ENCODE measurements at places on chromosomes 12 and 14.
A peak's percentile ranks its signal among the peaks of the same experiment; 100 is the strongest.

- DNase-seq, result no peak
Measured at GRCh38 chr12:25785134-25785533, 173.3 kb upstream of the RASSF8 start.

GRCh38 chr12:69981881-69982475, 157.0 kb downstream of the MYRFL start:
- no peak for DNase-seq

- peak; percentile 52 for DNase-seq
Measured at GRCh38 chr14:44531658-44532057, 24.6 kb upstream of the FSCB start.

DNA sequence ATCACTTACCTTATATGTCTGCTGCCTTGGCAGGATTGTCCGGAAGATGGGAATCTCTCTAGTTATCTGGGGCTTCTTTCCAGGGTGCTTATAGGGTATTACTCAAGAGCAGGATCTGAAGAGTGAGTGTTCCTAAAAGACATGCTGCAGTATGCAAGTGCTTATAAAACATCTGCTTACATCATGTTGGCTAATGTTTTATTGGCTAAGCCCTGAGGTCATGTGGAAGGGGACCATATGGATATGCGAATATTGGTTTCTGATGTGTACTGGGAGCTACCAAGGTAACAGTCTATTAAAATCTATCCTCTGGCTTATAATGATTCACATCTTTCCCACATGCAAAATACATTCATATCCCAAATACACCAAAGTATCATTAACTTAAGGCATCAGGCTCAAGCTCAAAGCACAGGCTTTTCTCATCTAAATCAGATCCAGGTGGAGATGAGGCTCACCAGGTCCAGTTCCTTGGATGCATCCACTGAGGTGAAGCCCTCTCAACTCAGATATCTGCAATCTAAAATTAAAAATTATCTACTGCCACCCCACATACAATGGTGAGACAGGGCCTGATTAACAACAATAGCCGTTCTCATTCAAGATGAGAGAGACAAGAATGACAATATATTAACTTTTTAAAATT, 29.8 kb downstream of the LRRIQ1 start:
- DNase-seq, result no peak

DNA sequence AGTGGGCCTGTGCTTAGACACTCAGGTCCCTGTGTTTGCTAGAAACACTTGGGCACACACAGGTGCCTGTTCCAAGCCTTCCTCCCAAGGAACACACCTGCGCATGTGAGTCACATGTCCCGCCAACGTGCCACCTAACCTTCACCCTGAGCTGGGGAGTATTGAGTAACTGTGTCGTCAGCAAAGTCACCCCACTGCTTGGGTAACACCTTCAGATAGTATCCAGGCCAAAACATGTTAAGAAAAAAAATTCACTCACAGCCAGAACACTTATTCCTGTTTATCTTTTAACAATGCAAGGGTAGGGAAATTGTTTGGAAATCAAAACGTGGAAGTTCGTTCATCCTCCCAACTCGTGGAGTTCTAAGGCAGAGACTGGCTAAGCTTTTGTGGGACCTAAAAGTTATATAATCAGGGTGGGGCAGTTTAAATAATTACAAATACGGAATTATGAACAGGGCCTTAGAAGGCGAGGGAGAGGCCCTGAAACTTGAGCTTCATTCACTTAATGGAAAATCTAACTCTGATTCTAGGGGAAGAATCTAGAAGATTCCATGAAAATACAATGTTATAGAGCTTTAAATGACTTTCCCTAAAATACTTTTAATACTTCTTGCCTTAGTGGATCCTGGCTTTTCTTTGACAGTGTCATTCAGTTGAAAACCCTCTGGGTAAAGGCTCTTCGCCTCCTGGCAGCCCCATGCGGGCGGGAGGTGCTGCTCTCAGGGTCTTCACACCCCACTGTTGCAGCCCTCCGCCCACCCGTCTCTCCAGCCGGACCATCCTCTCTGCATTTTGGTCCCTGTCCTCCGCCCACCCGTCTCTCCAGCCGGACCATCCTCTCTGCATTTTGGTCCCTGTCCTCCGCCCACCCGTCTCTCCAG, 30.3 kb upstream of the ADIPOR2 start:
- DNase-seq, result no peak

- DNase-seq, result no peak
Measured at GRCh38 chr12:107405436-107405835, 280.2 kb upstream of the PWP1 start.

GRCh38 chr14:43165651-43166050, 1341.4 kb downstream of the FSCB start:
- DNase-seq, result no peak

DNA sequence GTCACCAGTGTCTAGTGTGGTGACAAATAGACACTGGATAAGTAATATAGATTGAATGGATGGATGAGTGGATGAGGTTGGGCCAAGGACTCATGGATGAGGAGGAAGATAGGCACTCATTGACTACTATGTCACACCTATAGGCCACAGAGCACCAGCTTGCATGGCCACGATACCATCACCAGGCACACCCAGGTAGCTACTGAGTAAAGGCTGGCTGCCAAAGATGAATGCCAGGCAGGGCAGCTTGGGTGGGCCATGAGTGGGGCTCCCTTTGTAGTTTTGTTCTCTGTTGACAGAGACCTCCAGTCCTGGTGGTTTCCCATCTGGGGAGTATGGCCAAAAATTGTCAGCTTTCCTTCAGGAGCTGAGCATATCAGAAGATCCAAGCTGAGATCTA, 11.2 kb upstream of the KRT83 start:
- no peak for DNase-seq

GRCh38 chr14:73651005-73651404, 6.2 kb downstream of the DNAL1 start:
- no peak for DNase-seq

GRCh38 chr14:31127690-31128089, 79.9 kb downstream of the HECTD1 start:
- DNase-seq, result no peak

GRCh38 chr12:122947352-122947792, 18.9 kb downstream of the ABCB9 start:
- DNase-seq, result no peak

- no peak for DNase-seq
Measured at GRCh38 chr14:90554341-90554740, 157.5 kb downstream of the CALM1 start.

DNA sequence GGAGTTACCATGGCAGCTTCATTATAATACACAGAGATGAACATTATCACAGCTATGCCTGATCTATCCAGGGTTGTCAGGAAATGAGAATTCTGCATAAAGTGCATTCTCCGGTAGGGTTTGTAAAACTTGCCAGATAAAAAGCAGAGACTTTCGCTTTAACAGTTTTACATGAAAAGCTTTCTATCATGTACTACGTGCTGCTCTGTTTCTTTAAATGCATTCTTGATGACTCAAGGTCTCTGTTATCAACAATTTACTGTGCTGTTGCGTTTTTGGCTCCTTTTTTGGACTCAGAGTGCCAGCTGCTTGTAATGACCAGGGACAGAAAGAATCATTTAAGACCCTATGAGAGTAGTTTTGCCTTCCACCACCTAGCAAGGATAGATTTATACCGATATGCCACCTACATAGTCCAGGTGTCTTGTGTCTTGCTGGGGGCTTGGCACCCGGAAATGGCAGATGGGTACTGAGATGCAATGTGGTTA, 371.2 kb downstream of the BTG1 start:
- DNase-seq, result no peak

DNA sequence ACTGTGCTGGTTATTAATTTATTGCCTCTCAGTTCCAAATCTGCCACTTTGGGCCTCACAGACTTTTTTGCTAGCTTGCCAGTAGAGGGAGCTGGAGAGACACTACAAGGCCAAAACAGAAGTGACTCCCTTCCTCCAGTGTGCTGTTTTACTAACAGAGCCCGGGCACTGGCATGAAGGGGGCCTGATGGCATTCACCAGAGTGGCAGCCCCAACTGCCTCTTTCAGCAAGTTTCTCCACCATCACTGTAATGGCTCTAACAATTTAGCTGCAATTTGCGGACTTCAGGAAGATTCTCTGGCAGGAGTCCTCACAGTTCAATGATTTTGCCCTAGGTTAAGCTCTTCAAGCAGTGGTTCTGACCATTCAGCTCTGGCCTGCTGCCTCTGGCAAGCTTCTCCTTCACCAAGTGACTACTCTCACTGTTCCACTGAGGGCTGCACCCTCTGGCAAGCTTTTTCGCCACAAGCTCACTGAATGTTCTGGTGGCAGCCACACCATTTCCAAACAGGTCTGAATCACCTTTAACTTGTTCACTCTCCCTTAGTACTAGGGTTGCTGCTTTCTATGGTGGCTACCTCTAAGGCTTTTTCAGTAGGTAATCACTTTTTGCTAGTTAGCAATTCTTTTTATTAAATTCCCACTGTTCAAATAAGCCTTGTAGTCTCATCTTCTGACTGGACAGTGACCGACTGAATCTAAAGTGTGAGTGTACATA, 104.9 kb downstream of the ZC3H14 start:
- peak; percentile 85 for DNase-seq

- DNase-seq, result no peak
Measured at GRCh38 chr14:39219075-39219499, 14.6 kb upstream of the MIA2 start.

DNA sequence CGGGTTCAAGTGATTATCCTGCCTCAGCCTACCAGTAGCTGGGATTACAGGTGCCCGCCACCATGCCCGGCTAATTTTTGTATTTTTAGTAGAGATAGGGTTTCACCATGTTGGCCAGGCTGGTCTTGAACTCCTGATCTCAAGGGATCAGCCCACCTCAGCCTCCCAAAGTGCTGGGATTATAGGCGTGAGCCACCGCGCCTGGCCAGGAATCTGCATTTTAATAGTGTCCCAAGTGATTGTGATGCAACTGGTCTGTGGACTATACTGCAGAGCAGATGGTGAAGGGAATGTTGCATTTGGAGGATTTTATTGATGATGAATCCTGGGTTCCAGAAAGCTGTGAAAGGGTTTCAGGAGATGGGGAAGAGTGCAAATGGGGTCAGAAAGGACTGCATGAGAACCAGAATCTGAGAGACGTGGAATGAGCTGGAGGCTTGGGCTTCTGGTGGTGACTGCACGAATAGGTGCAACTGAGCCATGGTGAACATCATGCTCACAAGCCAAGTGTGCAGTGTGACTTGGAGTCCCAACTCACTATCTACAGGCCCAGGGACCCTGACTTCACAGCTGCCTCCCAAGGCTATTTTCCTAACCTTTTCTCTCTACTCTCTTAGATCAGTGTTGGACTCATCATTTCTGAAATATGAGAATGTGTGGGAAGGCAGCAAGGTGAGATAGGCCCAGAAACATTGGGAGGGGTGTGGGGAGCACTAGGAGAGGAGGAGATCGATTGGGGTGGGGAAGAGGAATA, 4.5 kb downstream of the RPS26 start:
- no peak for DNase-seq

DNA sequence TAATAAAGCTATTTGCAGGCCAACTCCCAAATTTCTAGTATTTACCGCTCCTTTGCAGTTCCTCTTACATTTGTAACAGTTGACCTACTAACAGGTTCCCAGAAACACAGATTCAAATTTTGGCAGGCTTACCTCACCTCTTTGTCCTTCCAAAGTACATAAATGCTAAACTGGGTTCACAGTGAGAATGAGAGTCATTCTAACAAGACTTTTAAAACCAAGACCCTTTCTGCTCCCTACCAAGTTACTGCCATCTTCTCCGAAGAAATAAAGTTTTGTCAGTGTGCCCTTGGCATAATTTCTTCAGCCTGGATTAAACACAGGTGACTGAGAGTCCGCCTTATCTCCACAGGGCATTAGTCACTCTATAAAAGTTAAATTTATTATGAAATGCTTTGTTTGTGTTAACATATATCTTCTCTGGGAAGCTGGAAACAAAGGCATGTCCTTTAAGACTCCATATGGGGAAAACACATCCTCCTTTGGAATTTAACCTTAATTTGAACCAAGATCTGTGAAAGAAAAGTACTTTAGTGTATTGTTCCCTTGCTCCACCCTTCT, 28.2 kb downstream of the FOXA1 start:
- DNase-seq, result no peak

GRCh38 chr14:95891742-95892141, 15.1 kb downstream of the TUNAR start:
- peak; percentile 88 for DNase-seq

DNA sequence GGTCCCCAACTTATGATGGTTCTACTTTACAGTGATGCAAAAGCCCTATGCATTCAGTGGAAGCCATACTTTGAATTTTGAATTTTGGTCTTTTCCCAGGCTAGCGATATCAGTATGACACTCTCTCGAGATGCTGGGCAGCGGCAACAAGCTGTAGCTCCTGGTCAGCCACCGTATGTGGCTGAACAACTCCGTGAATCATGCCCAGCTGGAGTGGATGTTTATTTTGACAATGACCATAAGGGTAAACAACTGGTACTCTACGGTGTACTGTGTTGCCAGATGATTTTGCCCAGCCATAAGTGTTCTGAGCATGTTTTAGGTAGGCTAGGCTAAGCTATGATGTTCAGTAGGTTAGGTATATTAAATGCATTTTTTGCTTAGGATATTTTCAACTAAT, 8.2 kb upstream of the ZNF410 start:
- no peak for DNase-seq

DNA sequence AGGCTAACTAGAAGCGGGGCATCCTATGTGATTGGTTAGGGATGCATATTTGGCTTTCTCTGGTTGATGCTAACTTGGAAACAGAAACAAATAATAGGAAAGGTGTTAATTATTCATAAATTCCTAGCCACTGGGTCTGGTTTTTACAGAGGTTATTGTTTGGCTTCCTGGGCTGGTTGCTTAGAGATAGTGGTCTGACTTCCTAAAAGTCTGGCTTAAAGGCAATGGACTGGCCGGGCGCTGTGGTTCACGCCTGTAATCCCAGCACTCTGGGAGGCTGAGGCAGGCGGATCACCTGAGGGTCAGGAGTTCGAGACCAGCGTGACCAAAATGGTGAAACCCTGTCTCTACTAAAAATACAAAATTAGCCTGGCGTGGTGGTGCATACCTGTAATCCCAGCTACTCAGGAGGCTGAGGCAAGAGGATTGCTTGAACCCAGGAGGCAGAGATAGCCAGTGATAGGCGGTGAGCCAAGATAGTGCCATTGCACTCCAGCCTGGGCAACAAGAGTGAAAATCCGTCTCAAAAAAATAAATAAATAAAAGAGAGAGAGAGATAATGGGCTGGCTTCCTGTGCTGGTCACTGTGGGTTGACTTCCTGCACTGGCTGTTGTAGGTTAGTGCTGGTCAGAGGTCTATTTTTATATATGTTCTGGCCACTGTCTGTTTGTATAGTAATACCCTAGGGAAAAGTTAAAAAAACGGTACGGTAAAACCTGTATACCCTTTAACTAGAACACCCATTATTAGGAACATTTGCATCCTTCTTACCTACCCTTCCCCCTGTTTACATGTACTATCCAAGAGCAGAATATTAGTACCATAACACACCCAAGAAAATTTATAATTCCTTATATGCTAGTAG, 24.1 kb downstream of the OR6S1 start:
- DNase-seq, result no peak

GRCh38 chr14:58707949-58708348, 70.2 kb downstream of the DACT1 start:
- no peak for DNase-seq

All from RKO (cell line).